ENCODE measurements at places on chromosomes 11 and 22.

DNA sequence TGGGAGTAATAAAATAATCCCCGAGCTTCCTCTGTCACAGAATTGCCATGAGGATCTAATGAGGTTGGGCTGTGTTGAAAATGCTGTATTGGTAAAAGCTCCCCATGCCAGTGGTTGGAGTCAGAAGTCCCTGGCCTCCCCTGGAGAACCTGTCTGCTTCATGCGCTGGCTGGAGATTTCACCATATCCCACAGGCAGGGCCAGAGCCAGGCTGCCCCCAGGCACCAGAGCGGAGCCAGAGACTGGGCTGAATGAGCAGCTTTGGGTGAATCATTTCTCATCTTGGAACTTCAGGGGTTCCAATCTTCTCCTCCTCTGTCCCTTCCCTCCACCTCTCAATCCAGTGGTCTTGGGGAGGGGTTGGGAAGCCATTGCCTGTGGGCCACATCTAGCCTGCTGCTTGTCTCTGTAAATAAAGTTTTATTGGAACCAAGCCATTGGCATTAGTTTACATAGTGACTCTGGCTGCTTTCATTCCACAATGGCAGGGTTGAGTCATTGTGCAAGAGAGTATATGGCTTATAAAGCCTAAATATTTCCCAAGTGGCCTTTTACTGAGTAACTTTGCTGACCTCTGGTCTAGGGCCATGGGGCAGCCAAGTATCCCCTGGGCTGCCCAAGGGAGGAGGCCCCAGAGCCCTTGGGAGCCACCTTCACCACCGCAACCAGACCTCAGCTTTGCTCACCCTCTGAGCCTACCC lies 35.2 kb downstream of the LRRC10B start:
- no peak for DNase-seq

- no peak for DNase-seq
Measured at GRCh38 chr11:46554213-46555147, 39.3 kb downstream of the AMBRA1 start.

- no peak for DNase-seq
Measured at GRCh38 chr11:46357483-46357936, 10.2 kb downstream of the DGKZ start.

DNA sequence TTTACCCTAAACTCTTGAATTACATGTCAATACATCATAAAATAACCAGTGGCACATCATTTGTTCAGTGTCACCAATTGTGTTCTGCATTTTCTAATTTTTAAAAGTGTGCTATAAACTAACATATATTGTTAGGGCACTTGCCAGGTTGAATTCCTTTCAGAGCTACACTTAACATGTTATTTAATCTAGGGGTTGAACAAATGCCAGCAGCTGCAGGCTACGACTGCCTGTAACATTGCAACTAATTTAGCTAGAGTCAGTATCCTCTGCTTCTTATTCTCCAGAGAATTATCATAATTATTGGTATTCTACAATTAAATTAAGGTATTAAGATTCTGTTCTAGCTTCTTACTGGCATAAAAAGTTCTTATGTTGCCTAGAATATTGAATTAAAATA lies 46.4 kb upstream of the ARHGAP42 start:
- DNase-seq: no peak
